ENCODE measurements at places on chromosomes 16 and 17.

DNA sequence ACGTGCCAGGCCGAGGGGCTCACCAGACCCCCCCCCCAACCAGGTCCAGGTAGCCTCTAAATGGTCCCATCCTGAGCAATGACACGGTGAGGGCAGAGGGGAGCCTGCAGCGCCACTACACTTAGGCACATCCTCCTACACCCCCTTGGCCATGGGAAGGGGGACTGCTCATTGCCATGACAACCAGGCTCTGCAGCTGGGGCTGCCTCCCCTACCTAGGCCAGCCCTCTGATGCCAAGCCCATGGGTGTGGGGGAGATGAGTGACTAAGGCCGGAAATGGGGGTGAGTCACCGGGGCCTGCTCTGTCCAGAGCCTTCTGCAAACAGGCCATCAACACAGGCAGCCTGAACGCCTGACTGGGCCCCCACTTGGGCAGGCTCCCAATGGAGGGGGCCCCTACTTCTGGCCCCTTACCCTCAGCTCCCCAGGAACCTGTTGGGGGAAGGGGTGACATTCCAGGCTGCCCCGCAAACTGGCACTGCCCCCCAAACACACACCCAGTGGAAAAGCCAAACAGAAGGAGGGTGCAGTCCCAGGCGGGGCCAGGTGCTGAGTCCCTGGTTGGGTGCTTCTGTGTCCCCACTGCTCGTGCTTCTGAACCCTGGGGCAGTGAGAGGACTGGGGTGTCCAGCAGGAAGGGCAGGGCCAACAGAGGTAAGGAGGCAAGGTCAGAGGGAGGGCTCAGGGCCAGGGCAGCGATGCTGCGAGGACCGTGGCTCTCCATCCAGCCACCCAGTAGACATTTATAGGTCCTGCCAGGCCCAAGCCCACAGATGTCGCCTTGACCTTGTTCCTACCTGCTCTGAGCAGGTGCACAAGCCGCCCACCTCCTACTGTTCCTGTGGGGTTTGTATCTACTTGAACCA, 8.2 kb downstream of the PLCD3 start:
- no peak for DNase-seq

DNA sequence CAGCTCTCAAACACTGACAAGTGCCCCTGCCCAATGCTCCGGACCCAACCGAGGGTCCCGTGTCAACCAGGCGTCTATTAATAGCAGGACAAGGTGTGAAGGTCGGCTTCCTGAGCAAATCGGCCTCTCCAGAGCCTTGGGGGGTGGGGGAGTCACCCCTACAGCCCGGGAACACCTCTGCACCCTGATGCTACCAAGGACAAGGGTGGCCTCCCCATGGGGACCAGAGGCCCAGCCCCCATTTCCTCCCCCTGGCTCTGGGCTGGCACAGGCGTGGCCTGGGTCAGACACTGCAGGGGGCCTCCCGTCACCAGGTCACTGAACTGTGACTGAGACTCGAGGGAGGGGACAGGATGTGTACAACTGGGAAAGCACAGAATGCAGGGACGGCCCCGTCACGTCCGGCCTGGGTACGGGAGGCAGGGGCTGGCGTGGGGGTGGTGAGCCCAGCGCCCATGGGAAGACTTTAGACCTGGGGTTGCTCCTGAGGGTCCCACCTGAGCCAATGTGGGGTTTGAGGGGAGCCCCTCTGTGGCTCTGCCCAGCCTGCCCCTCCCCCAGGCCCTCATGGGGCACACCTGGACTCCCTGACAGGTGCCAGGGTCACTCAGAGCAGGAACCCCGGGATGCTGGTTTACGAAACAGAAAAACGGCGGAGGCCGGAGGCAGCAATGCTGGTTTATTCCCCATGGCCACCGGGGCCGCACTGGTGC, 579 bp upstream of the CYBA start:
- peak; percentile 92 for DNase-seq

DNA sequence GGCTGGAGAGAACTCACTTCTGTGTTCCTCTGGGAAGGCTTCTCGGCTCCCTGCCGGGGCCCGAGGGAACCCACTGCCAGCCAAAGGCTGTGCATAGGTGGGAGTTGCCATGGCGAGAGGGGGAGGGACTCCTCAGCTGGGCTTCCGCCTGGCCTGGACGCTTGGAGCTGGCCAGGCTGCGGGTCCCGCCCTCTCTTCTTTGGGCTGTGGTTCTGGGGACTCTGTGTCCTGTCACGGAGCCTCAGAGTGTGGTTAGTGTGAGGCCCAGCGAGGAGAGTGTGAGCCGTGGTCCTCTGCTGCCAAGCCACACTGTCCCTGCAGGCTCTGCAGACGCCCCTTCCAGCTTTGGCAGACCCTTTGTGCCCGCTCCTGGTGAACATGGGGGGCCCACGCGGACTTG, 123.1 kb downstream of the OR1D5 start:
- DNase-seq: no peak

DNA sequence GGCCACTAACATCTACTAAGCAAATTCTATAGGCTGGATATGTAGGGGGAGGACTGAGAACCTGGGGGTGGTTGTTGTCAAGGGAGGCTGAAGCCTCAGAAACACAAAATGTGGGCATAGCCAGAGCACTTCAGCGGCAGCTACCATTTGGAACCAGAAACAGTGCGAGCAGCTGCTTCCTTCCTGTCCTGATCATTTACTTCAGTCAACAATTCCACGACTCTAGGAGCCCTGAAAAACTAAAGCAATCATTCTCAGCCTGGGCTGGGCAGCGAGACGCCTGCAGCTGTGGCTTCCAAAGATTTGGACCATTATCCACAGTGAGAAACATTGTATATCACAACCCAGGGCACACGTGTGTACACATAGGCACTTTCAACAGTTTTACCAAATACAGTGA, 93.9 kb upstream of the WSCD1 start:
- DNase-seq: no peak
